ENCODE measurements at places on chromosomes 7 and 10.

DNA sequence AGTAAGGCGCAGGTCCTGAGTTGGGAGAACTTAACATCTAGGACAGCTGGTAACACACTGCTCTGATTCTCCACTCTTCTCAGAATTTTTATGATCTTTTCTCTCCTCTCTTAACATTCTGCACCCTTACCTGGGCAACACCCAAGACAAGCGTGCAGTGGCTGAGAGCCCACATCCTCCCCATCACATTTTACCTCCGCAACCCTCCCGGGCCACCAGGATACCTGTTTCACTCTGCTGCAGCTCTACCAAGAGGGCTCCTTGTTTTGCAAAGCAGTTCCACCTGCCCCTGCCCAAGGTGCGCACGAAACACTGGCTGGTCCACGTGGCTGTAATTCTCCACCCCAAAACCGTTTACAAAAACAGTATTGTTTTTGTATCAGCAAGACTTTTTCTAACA, 81.5 kb downstream of the ITIH5 start:
- DNase-seq, result no peak

DNA sequence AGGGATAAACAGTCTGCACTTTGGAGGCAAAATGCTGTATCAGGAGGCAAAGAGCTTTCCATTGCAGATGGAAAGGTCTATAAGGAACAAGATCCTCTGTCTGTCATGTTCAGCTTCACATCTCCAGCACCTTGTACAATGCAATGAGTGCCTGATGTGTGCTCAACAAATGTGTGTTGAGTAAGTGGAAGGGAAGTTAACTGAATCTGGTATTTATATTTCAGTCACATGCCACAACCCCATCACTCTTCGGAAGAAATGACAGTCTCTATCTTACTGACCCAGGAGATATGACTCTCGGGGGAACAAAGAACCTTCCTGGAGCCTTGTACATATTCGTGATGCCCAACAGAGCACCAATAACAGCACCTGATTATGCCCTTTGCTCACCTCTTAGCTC, 20.0 kb upstream of the DNAJC1 start:
- no peak for DNase-seq

DNA sequence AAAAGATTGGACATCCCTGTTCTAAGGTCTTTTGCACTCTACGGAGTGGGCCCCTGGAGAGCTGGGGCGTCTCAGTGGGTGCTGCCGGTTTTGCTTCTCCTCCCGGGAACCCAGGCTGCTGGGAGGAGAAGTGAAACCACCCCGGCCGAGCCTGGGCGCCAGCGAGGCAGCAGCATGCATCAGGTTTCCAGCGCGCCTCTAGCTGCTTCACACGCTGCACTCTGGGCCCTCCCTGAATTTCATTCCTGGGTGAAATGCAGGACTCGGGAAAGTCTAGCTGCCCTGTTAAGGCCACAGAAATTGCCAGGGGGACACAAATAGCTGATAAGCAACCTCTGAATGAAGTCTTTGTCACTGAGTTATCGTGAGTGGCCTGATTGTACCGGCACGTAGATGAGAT, 127.4 kb downstream of the TRRAP start:
- DNase-seq, result no peak

DNA sequence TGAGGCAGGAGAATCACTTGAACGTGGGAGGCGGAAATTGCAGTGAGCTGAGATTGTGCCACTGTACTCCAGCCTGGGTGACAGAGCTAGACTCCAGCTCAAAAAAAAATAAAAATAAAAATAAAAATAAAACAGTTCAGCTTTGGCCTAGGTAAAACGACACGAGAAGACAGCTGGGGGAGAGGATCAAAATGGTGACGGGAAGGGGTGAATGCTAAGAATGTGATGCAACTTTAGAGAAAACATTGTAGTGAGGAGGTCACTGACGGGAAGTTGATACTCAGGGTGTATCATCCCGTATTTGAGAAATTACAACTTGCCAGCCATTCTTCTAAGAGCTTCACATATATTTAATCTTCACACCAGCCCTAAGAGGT, 1.1 kb downstream of the NDST2 start:
- no peak for DNase-seq

- no peak for DNase-seq
Observed at GRCh38 chr10:68153473-68154210, 44.4 kb downstream of the MYPN start.

DNA sequence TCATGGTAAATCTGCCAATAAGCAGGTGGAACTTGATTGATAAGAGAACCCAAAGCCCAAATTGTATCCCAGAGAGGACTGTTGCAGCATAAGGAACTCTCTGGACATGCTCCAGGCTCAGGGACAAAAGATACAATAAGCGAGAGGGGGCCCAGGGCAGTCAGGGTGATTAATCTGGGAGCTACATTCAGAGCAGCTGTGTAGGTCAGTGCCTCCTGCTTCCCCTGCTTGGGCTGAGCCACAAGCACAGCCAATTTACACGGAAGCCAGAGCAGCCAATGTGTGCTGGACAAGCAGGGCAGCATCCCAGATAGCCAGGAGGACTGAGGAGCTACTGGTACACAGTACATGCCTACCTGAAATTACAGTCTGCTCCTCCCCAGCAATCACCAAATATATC, 24.2 kb downstream of the MYPN start:
- no peak for DNase-seq

Measured in type B pancreatic cell (in vitro differentiated cells).